ENCODE measurements at places on chromosomes 12 and 14. TPM values are rescaled to one million over a fixed set of nuclear protein-coding genes. Genes with fewer than 3 reads are reported as not detected.

GRCh38 chr12:94637390-94638113, 12.8 kb downstream of the TMCC3 start:
- DNase-seq, result no peak

DNA sequence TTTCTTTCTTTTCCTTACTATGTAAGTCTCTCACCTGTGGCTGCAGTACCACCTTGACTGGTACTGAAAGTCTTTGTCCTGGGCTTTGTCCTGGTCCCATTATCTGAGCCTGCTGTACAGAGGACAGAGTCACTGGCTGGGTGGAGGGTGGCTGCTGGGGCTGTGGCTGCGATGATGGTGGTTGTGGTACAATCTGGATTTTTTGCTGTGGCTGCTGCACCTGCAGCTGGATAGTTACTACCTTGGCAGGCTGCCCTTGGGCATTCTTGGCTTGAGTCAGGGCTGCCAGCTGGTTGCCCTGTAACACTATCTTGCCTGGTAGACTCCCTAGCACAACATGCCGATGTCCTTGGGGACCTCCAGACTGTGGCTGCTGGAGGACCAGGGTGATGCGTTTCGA, 27.0 kb downstream of the CHD8 start:
- no peak for DNase-seq

GRCh38 chr12:122226366-122227125, 694 bp upstream of the DIABLO start:
- no peak for DNase-seq

GRCh38 chr12:68913682-68914081, 19.3 kb downstream of the CPM start:
- DNase-seq, result no peak

- DNase-seq, result no peak
These were observed 14.5 kb upstream of the FBRSL1 start for GRCh38 chr12:132475304-132476037.

DNA sequence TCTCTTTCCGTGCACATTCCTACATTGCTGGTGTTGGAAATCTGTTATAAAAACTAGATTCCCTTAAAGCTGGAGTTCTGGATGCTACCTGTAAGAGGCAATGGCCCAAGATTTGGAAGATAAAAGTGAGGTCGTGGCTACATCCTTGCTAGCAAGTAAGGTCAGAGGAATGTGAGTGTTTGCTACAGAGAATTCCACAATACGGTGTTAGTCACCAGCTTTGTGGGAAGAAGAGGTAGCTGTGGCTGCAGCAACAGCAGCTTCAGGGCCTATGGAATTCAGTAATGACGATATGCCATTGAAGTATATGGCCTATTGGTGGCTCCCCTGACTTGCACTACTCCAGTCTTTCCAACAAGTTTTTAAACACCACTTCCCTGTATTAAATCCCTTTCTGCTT, 227.7 kb upstream of the TMEM260 start:
- DNase-seq, result no peak

- DNase-seq, result no peak
These were observed 4.7 kb downstream of the TDRD9 start for GRCh38 chr14:103932791-103933490.

MTRFR gene
- polyA plus RNA-seq, result 24.5 TPM

GRCh38 chr14:23307687-23308644, 1.3 kb downstream of the BCL2L2 start:
- no peak for DNase-seq

- no peak for DNase-seq
These were observed 80.9 kb downstream of the RPS6KA5 start for GRCh38 chr14:90979515-90979914.

- no peak for DNase-seq
These were observed 4.1 kb upstream of the NGB start for GRCh38 chr14:77275041-77275580.

ULK1 gene
- 27.7 TPM for polyA plus RNA-seq

PTGER2 gene
- polyA plus RNA-seq, result 3.2 TPM

CLEC4C gene
- 0.18 TPM for polyA plus RNA-seq

EPYC gene
- polyA plus RNA-seq, result not detected

DNA sequence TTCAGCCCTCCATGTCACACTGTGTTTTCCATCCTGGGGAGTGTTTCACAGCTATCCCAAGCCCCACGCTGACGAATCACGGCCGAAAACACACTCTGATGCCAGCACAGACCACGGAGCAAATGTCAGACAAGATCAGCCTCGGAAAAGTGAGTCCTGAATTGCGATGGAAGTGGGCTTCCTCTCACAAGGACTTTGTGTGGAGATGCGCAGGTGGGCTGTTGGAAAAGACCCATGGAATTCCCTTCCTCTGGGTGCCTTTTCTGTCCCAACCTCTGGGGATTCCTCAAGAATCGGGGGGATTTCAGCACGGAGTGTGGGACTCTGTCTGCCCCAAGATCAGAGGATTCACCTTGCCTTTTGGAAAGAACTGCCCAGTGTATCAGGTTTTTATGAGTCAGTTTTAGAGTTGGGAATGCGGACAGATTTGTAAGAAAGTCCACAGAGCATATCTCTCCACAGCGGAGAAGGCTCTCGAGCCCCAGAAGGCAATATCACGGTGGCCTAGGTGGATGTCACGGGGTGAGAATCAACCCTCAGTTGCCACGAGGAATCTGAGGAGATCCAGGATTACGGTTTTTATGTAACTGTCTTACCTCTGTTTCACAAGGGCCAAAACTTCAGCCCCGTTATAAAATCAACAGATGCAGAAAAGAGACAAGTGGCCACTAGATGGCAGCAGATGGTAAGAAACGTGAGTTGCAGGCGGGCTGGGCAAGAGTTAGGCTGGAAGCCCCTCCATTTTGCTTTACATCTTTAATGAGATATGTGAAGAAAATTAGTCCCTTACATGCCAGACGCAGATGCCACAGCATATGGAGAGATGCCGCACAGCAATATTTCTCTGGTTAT, 201.9 kb downstream of the DAD1 start:
- peak; percentile 62 for DNase-seq

ETFBKMT gene
- polyA plus RNA-seq, result 3.3 TPM

DNA sequence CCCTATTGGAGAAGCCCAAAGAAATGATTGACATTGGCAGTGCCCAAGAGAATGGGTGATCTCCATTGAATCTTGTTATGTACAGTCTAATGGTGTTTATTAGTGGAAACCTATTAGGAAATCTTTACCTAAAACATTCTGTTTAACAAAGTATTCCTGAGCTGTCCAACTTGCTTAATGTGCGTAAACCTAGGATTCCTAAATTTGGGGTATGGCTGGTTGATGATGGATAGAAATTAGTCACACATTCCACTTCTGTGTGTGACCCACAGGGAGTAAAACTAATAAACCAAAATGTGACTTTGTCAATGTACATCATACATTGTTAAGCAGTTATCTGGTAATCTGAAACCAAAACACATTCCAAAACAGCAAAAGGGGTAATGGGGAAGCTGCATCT, 761.3 kb downstream of the FSCB start:
- no peak for DNase-seq

C12orf54 gene
- 0.39 TPM for polyA plus RNA-seq

TOMM20L gene
- polyA plus RNA-seq, result 1.7 TPM

GRCh38 chr12:2110127-2110526, 57.3 kb downstream of the CACNA1C start:
- no peak for DNase-seq

PLEKHG7 gene
- polyA plus RNA-seq, result 0.26 TPM

DNA sequence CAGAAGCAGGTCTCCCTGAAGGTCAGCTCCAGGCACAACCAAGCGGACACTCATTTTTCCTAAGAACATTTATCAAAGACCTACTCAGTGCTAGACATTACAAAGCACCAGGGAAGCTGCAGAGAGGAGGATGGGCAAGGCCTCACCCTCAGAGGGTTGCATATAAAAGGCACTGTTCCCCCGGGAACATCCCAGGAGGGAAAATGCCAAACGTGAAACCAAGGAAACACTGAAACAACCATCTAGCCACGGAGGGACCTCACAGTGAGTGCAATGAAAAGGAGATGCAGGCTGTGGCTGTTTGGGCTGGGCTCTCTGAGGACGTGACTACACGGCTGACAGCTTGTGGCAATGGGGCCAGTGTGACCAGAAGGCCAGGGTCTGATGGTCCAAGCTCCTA, 117.4 kb upstream of the VASH1 start:
- DNase-seq, result no peak
